ENCODE measurements at places on chromosomes 5 and 9.

DNA sequence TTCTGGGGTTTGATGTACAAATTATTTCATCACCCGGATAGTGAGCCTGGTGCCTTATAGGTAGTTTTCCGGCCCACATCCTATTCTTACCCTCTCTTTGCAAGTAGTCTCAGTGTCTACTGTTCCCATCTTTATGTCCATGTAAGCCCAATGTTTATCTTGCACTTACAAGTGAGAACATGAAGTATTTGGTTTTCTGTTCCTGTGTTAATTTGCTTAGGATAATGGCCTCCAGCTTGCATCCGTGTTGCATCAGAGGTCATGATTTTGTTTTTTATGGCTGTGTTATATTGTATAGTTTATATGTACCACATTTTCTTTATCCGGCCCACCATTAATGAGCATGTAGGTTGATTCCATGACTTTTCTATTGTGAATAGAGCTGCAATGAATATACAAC is 136.5 kb downstream of the PRR16 start:
- no peak for DNase-seq

DNA sequence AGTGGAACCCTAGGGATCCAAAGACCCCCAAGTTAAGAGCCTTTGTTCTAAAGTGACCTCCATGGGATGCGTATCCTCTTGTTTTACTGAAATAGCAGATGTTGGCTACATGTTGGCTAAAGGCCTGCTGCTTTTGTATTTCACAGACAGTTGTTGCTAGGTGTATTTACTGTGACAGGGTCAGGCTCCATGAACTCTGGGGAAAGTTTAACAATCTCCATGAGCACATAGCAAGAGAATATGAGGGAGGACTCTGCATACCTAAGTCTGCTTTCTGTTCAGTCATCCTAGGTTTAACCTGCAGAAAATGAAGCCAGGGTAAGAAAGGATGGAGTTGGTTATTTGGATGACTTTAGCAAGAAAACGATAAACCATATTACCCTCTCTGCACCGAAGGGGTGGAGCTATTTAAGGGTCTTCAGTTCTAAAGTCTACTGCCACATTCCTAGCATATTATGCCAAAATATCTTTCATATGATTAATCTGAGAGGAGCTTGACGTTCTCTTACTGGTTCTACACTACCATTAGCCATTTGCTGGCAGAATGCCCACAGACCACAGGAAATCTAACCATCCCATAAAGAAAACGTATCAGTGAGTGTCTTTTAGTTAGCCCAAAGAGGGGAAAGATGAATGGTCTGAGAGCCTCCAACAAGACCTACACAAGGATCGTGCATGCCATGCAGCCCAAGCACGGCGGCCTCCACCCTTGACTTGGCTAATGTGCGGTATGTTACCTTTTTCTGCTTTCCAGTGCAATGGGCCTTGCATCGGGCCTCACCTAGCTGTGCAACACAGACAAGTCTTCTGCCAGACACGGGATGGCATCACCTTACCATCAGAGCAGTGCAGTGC is 127.8 kb downstream of the SAXO1 start:
- no peak for DNase-seq

- DNase-seq = no peak
These were observed 34.5 kb upstream of the SLC46A2 start for GRCh38 chr9:112925058-112925641.

- no peak for DNase-seq
These were observed 32.0 kb upstream of the GTF2H2C start for GRCh38 chr5:69528035-69528434.

DNA sequence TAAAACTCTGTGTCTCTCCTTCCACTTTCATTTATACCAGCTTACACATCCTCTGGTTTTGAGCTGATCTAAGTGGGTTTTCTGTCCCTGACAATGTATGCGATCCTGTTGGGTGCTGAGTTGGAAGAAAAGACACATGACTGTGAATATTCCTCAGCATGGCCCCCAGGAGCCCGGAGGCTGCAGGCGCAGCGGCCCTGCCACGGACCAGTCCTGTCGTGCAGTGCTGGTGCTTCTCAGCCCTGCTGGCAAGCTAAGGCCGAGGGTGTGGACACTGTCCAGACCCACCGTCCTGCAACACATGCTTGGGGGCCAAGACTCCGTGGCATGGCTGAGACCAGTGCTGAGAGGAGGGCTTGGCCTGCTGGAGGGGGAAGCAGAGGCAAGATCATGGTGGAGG is 328.9 kb upstream of the IRX2 start:
- DNase-seq = no peak

GRCh38 chr9:110812886-110813285 is 144.3 kb downstream of the MUSK start:
- no peak for DNase-seq

DNA sequence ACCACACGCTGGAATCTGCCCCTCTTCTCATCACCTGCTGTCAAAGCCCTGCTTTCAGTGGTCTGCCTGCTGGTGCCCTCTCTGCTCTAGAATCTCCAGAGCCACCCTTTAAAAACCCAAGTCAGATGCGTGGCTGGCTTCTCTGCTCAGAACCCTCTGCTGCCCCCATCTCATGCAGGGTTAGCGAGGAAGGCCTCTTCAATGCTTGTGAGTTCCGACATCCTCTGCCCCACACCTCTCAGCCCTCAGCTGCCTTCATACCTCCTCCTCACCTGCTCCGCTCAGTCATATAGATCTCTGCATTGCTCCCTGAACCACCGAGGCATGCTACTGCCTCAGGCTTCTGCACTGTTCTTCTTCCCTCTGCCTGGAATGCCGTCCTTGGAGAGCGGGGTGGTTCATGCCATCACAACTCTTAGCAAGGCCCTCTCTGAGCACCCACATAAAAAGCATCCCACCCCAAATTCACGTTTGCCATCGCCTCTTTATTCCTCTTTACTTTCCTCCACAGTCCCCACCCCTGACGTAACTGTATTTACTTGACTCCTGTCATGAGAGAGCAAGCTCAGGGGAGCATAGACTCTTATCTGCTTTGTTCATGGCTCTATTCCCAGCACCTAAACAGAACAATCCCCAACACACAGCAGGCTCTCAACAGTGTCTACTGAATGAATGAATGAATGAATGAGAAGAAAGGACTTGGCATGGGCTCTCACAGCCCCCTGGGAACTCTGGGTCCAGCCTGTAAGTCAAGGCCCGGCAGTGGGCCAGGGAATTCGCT is 10.4 kb downstream of the SHB start:
- DNase-seq = no peak

- no peak for DNase-seq
These were observed 42.0 kb upstream of the ALDH1B1 start for GRCh38 chr9:38350529-38350928.

DNA sequence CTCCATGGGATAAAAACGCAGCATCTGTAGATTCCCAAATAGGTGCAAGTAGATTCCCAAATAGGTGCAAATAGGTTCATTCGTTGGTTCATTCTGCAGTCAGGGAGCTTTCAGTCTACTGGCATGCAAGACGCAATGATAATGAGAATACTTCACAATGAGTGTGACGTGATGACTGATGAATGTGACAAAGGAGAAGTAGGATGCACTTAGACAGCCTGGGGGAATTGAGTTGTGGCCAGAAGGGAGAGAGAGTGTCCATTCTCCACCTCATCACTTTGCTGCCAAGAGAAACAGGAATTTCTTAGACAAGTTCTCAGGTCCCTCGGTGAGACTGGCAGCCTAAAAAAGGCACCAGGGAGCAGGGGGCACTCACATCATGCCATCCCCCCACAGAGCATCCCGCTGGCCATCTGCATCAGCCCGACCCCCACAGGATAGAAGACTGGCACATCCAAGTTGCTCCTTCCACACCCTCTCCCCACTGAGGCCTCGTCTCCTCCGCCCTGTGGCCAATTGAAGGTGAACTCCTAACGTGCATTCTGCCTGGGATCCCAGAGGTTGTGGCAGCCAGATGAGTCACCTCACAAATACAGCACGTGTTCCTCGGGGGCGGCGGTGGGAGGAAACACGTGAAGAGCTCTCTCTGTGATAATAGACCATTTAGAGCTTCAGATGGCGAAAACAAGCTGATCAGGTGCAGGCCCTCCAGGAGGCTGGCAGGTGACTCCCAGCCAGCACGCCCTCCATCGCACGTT is 19.9 kb upstream of the KCNIP1 start:
- DNase-seq = no peak

DNA sequence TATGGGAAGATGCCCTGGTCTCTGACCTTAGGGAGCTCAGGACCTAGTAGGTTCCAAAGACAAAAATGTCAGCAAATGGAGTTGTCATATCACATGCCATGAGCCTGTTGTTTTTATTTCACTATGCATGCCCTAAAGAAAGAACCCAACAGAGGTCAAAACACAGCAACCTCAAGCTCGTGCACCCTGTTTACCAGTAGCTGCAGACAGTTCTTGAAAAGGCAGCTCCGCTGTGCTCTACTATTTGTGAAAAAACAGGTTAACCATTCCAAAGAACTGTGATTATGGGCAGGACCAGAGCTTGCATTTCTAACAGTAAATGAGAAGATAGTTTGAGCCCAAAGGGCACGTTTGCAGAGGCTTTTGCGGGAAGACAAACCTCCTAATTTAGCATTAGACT is 22.8 kb downstream of the ITK start:
- no peak for DNase-seq

DNA sequence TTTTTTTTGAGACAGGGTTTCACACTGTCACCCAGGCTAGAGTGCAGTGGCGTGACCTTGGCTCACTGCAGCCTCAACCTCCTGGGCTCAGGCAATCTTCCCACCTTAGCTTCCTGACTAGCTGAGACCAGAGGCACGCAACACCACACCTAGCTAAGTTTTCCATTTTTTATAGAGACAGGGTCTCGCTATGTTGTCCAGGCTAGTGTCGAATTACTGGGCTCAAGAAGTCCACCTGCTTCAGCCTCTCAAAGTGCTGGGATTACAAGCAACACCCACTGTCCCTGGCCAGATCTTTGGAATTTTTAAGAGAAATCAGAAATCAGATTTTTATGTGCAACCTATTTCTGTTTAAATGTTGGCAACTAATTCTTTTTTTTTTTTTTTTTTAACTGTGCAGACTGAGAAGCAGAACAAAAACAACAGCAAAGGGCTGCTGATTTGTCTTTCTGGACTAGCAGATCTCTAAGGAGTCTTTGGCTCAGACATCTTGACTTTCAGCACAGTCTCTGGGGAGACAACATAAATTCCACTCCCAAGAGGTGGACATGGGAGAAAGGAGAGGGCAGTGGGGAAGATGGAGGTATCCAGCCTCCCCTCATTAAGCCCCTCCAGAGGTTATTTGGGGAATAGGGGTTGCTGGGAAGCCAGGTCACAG is 54.4 kb upstream of the FABP6 start:
- DNase-seq = no peak

GRCh38 chr5:180641566-180641900 is 7.9 kb downstream of the FLT4 start:
- no peak for DNase-seq

- DNase-seq = no peak
These were observed 803.3 kb downstream of the DTWD2 start for GRCh38 chr5:118185018-118185417.

DNA sequence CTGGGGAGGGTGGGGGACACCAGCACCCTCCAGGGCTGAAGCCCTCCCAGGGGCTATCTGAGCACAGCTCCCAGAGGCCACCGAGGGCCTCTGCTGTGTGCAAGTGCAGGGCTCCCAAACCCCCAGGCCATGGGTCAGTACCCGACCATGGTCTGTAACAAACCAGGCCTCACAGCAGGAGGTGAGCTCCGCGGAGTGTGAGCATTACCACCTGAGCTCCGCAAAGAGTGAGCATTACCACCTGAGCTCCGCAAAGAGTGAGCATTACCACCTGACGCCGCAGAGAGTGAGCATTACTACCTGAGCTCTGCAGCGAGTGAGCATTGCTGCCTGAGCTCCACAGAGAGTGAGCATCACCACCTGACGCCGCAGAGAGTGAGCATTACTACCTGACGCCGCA is 152.9 kb upstream of the IRX2 start:
- no peak for DNase-seq

DNA sequence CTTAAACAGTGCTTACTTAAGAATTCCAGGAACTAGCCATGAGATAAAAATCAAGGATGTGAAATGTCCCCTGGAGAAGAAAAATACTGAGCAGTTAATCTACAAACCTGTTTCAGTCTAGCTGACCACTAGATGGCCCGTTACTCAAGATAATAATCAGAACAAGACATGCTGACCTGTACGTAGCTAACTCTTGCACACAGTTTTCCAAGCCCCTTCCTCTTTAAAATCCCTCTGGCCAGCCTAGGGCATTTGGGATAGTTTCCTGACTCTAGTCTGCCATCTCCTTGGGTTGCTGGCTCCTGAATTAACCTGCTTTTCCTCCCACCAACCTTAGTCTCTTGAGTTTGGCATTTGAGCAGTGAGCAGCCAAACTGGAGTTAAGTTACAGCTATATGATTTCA is 59.2 kb upstream of the TRAF1 start:
- DNase-seq = no peak

GRCh38 chr9:30846651-30847050 is 1537.8 kb upstream of the ACO1 start:
- no peak for DNase-seq

DNA sequence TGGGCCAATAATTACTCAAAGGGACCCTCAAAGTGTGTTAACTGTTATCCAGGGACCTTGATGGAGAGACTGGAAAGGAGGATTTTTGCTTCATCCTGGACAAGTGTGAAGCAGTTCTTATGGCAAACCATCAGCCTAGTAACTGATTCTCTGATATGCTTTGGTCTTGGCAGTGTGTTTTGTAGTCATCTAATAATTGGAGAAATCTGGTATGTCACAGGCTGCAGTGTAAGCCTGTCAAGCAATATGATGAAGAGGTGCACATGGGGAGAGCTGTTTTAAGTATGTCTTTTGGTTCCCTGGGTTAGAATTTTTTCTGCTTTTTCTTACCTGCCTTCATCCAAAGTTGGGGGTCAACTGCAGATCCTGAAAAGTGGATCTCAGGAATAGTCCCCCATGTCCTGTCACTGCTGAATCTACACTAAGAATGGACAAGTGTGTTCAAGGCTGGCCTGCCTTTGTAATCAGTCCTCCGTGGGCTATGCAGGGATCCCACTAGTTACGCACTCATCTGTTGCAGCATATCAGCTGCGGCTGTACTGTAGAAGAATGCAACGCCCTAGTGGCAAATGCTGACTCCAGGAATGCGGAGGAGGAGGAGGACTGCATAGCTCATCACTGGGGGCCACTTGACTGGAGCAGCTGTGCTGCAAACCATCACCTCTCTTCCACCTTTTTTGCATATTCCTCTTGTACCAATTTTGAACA is 1.9 kb downstream of the SPTAN1 start:
- peak; percentile 42 for DNase-seq

DNA sequence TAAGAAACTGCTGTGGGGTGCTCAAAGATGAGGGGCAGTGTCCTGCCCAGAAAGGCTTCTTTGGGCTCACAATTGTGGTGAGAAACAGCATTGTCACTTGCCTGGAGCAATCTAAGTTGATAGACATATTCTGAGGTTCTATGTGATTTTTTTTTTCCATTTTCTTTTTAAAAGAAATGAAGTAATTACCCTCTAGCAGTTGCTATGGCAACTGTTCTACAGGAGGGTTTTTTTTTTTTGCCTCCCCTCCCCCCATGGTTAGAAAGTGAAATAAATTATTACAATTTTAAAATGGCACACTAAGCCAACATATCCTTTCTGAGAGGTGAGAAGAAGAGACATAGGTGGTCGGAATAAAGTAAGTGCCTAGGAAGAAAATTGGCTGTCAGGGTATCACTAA is 127.0 kb downstream of the UNC13B start:
- DNase-seq = no peak

- no peak for DNase-seq
These were observed 303.6 kb downstream of the ARHGAP26 start for GRCh38 chr5:143073766-143074165.

GRCh38 chr5:32474209-32474854 is 29.8 kb upstream of the ZFR start:
- DNase-seq = no peak

GRCh38 chr9:137240318-137240840 is 708 bp upstream of the TUBB4B start:
- DNase-seq = peak; percentile 75

Measured in activated naive CD4-positive, alpha-beta T cell treated with Interleukin-2 at 50 U/mL for 16 hours (primary cell).